NCI-H146 (cell line): ENCODE measurements at places on chromosomes 13 and 19.

DNA sequence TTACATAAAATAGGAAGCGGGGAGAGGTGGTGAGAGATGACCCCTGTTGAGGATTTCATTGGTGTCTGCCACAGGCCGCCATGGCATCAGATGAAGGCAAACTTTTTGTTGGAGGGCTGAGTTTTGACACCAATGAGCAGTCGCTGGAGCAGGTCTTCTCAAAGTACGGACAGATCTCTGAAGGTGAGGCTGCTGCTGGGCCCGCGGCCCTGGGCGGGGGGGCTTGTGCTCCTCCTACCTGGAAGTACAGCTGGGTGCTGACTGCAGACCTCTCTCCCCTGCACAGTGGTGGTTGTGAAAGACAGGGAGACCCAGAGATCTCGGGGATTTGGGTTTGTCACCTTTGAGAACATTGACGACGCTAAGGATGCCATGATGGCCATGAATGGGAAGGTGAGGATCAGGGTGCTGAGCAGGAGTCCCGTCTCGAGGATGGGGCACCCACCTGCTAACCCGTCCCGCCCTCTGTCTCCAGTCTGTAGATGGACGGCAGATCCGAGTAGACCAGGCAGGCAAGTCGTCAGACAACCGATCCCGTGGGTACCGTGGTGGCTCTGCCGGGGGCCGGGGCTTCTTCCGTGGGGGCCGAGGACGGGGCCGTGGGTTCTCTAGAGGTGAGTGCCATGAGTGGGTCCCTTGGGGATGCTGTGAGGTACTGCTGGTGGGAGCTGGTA, 1.9 kb downstream of the CIRBP start:
- DNase-seq: no peak

- no peak for DNase-seq
Measured at GRCh38 chr19:50479761-50480251, 3.2 kb upstream of the GARIN5A start.

DNA sequence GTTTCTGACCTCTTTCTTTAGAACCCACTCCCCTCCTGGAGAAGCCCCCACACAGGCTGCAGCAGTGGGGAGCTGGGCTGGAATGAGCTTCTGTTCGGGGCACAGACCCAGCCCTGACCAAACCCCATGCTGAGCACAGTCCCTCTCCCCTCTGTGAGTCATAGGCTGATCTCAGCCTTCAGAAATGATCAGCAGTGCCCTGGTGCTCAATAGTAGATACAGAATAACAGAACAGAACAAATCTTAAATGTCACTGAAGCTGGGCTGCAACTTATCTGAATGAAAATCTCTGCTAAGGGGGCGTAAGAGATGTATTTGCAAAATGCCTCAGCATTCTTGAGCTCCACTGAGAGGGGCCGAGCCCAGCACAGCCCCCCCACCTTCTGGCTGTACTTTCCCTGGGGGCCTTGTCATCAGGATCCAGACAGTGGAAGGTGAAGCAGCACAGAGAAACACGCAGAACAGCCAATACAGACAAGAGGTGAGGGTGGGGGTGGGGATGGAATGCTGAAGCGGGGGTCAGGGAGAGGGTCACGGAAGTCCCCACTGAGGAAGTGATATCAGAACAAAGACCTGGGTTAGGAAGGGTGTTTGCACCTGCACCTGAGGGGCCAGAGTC, 9.9 kb downstream of the ZNF665 start:
- no peak for DNase-seq

DNA sequence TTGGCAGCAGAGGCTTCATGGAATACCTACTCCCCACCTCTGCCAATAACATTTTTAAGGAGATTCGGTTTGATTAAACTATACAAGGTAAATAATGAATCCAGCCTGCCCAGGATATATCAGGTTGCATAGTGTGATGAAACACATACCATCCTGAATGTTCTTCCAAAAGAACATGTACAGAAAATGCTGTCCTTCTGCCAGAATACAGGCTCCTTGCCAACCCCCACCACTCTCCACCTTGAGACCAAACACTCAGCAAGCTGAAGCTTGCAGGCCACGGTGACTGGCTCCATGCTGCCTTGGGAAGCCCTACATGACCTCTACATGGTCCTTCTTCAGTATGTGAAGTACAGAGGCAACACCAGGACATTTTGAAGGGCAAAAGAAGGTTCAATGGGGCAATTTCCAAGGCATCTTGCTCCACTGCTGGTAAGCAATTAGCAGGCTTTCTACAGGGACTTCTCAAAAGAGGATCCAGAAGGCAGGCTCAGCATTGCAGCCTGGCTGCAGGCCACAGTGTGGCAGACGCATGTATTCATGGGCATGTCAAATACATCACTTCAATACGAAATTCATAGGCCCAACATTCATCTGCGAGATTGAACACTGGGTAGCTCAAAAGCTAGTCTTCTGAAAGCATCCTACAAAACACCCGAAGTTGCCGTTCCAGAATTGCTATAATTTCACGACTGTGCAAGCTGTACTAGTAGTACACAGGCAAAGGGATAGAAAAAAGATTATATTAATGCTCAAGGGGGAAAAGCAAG, 62.4 kb upstream of the SERP2 start:
- DNase-seq: no peak

- DNase-seq: no peak
Measured at GRCh38 chr19:38710928-38711725, 33.1 kb downstream of the CAPN12 start.

DNA sequence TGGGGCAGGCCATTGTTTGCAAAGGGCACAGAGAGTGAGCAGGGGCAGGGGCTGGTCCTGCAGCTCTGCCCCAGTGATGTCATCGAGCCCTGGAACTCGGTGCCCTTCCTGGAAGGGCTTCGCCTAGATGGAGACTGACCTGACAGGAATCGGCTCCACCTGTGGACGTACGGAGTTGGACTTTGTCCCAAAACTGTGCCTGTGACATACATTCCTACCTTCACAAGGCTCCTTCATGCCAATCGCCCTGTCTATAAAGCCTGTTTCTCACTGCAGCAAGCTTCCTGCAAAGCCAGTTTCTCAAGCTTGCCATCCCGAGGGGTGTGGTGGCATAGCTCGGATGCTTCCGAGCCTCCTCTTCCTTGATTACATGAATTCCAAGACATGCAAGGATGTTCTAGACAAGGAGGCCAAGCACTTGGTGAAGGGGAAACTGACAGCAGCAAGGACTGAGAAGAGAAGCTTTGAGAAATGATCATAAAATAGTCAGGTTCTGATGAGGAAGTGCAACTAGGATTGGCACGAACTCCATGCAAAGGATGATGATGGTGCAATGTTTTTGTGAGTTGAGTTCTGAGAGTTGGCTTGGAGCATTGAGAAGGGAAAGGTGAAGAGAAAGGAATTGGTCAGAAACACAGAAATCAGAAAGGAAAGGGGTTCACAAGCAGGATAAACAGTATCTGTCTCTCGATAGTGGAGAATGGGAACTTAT, 73.6 kb upstream of the STK24 start:
- no peak for DNase-seq

- DNase-seq: peak; percentile 35
Measured at GRCh38 chr19:39444598-39445195, 685 bp upstream of the SUPT5H start.

DNA sequence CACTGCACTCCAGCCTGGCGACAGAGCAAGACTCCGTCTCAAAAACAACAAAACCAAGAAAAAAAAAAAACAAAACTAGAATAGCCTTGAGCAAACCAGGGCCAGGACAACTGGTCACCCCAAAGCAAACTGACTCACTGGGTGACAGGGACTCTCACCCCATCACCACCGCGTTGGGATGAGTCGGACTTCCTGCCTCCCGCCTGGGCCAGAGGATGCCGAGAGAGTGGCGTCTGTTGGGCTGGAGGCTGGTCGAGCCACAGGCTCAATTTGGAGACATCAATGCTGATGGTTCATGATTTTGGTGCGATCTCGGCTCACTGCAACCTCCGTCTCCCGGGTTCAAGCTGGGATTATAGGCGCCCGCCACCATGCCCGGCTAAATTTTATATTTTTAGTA, 11.6 kb downstream of the TMPRSS9 start:
- DNase-seq: no peak

- no peak for DNase-seq
Measured at GRCh38 chr13:73339086-73339485, 280.3 kb downstream of the KLF5 start.

- DNase-seq: no peak
Measured at GRCh38 chr13:48315969-48316650, 12.6 kb downstream of the RB1 start.

- no peak for DNase-seq
Measured at GRCh38 chr19:39951065-39951650, 16.7 kb upstream of the FCGBP start.

DNA sequence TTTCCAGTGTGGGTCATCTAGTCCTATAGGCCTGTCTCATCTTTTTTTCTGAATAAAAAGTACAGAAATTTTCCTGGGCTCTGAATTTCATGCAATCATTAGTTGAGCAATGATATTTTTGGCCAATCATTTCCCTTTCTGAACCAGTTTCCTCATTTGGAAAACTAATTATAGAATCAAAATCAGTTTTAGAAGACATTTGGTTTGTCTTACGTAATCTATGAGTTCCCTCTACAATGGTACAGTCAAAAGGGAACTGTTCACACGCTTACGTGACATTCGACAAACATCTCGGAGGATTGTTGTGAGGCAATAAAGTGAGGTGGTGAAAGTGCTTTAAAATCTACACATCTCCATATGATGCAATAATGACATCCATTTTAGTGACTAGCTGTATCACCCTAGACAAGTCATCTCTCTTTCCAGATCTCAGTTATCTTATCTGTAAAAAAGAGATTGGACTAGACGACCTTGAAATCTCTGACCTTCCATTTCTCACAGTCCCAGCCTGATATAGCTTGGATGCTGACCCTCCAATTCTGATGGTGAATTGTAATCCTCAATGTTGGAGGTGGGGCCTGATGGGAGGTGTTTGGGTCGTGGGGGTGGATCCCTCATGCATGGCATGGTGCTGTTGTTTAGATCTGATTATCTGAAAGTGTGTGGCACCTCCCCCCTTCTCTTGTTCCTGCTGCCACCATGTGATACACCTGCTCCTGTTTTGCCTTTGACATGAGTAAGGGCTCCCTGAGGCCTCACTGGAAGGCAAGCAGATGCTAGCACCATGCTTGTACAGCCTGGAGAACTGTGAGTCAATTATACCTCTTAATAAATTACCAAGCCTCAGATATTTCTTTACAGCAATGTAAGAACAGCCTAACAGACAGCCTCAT, 26.7 kb downstream of the FLT1 start:
- no peak for DNase-seq

GRCh38 chr19:39684267-39684666, 20.0 kb upstream of the LGALS14 start:
- no peak for DNase-seq

DNA sequence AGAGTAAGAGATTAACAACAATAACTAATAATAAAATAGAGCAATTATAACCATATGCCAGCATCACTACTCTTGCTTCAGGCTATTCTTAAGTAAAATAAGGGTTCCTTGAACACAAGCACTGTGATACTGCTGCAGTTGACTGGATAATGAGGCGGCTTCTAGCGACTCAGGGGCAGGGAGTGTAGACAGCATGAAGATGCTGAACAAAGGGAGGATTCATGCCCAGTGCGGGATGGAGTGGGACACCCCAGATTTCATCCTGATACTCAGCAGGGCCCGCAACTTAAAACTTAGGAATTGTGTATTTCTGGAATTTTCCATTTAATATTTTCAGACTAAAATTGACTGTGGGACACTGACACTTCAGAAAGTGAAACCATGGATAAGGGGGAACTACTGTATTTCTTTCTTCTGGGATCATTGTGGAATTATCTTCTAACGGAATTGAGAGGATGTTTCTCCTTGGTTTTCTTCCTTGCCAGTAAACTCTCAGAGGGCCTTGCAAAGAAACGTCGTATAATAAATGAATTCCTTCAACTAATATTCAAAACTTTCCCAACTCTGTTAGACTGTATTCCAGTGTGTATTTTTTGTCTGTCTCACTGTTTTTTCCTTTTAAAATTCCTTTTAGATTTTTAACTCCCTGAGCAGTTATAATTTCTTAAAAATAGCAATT, 127.5 kb downstream of the B3GLCT start:
- DNase-seq: no peak

GRCh38 chr13:29501674-29502073, 93.8 kb downstream of the SLC7A1 start:
- no peak for DNase-seq

- no peak for DNase-seq
Measured at GRCh38 chr13:41117869-41118268, 14.7 kb downstream of the KBTBD6 start.

DNA sequence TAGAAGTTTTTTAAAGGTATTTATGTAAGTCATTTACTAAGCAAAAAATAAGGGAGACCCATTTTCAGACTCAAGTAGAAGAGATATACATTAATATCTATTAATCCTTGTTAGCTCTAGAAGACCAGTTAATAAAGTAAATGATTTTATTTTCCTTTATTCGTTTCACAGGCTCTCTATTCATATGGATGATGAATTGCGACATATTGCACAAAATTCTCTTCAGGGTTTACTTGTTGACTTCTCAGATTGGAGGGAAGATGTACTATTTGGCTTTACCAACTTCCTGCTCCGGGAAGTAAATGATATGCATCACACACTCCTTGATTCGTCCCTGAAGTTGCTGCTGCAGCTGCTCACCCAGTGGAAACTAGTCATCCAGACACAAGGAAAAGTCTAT, 139.3 kb downstream of the FRY start:
- no peak for DNase-seq

- no peak for DNase-seq
Measured at GRCh38 chr19:29303719-29304090, 90.8 kb upstream of the UQCRFS1 start.

DNA sequence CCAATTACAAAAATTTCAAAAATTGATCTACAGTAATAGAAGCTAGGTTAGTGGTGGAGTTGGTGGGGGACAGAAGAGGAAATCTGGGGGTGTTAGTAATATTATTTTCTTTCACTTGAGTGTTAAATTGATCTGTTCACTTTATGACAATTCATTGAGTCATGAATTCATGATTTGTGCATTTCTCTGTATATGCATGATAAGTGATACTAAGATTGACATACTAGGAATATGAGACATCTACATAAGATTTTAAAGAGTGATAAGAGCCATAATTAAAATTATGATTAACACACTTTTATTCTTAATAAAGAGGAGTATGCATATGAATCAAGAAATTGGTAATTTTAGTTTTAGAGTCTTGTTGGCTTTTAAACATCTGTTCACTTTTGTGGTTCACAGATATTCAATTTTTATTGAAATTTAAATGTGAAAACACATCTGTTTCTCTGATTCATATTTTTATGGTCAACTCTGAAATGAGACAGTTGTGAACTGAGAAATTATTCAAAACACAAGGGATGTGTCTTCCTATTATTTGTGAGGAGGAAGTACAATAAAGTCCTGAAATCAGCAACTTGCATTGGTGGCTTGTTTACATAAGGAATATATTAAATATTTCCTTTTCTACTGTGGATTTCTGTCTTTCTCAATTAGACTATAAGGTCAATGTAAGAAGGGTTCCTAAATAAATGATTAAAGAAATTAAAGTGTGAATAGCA, 196.5 kb downstream of the ITGBL1 start:
- DNase-seq: no peak

GRCh38 chr19:919199-920050, 2.3 kb downstream of the KISS1R start:
- DNase-seq: peak; percentile 86

DNA sequence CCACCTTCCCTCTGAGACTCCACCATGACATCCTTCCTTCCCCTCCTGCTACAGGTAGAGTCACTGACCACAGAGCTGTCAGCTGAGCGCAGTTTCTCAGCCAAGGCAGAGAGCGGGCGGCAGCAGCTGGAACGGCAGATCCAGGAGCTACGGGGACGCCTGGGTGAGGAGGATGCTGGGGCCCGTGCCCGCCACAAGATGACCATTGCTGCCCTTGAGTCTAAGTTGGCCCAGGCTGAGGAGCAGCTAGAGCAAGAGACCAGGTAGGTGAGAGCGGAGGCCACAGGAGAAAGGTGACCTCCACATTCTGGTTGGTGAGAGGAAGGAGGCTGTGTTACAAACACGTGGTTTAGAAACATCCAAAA, 27.6 kb downstream of the KCNC3 start:
- DNase-seq: no peak
